ENCODE measurements at places on chromosomes 2 and 18. TPM values are rescaled to one million over a fixed set of nuclear protein-coding genes. Genes with fewer than 3 reads are reported as not detected.

GRCh38 chr2:190255676-190256075, 64.0 kb downstream of the HIBCH start:
- DNase-seq = no peak
- H3K4me1 ChIP-seq = no peaks in the 10 kb centered on the region
- H3K36me3 ChIP-seq = peaks cover 56% of the 10 kb centered on the region

GRCh38 chr2:143357966-143358365, 228.7 kb downstream of the ARHGAP15 start:
- DNase-seq = peak; percentile 19
- no peaks in the 10 kb centered on the region for H3K36me3 ChIP-seq
- no peak overlapping the region for H3K4me3 ChIP-seq
- H3K27me3 ChIP-seq = no peaks in the 10 kb centered on the region

LINC00305 gene
- polyA plus RNA-seq = not detected

COL4A4 gene
- not detected for polyA plus RNA-seq

NPHP1 gene
- polyA plus RNA-seq = 6.9 TPM

GATA6 gene
- polyA plus RNA-seq = not detected

CTAGE1 gene
- 0.03 TPM for polyA plus RNA-seq

DPP4 gene
- polyA plus RNA-seq = 5.0 TPM

Measured in SK-N-SH (cell line).